ENCODE measurements at places on chromosomes 16 and 17. TPM values are rescaled to one million over a fixed set of nuclear protein-coding genes. Genes with fewer than 3 reads are reported as not detected.

The BCL6B gene
- total RNA-seq, result 0.50 TPM

The WSCD1 gene
- total RNA-seq, result 0.87 TPM

The OTOP2 gene
- total RNA-seq, result not detected

The TP53TG3B gene
- not detected for total RNA-seq

The SOST gene
- total RNA-seq, result not detected
